Amygdala (tissue), 56 donors: ENCODE measurements at places on chromosomes 1 and 21.

GRCh38 chr1:19166066-19166465, 44.0 kb downstream of the UBR4 start:
- DNase-seq, result no peak

GRCh38 chr21:25890001-25890400, 155.2 kb downstream of the GABPA start:
- no peak for DNase-seq

GRCh38 chr1:76153841-76154205, 79.3 kb downstream of the ST6GALNAC3 start:
- no peak for DNase-seq

- no peak for DNase-seq
Measured at GRCh38 chr1:112956544-112957132, 642 bp upstream of the SLC16A1 start.

- no peak for DNase-seq
Measured at GRCh38 chr1:55323760-55324159, 108.6 kb upstream of the USP24 start.

- no peak for DNase-seq
Measured at GRCh38 chr1:178969226-178969987, 56.3 kb upstream of the FAM20B start.

DNA sequence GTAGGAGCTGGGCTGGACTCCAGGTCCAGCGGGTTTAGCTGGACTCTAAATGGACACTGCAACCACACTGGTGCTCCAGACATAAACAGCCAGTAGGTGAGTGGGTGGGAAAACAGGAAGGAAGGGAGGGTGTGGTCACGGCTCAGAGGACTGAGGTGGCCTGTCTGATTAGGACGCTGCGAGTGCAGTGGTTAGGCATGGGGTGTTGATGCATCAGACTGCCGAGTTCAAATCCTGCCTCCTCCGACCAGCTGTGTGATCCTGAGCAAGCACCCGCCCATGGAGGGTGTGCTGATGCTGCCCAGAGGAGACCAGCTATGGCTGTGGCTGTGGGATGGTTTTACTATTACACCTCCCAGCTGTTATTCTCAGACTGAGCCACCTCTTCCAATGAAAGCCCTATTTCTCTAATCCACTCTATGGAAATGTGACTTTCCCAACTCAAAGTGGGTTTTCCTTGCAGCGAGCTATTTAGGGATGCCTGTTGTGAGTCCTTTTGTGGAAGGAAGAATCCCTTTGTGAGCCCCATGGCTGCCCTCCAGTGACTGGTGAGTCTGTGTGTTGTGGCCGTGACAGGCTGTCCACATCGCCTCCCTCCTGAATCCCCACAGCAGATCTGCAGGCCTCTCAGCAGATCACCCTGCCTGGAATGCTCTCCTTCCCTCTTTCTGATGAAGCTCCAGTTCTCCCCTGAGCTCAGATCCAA, 56.6 kb upstream of the EDN2 start:
- DNase-seq, result no peak

DNA sequence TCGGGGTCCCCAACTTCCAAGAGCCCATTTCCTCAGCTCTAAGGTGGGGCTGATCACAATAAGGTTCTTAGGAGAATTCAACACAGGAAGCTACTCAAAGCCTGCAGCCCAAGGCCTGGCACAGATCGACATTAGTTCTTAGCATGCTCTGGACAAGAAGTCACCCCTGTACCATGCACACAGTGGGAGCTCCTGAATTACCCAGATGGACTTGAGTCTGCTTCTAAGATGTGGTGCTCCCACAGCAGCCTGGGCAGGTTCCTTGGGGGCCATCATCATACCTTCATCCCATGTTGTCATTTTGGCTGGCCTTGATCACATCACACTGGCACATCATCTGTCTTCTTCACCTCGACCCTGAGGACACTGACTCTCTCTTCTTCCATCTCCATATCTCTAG, 153.3 kb upstream of the VAMP3 start:
- no peak for DNase-seq

DNA sequence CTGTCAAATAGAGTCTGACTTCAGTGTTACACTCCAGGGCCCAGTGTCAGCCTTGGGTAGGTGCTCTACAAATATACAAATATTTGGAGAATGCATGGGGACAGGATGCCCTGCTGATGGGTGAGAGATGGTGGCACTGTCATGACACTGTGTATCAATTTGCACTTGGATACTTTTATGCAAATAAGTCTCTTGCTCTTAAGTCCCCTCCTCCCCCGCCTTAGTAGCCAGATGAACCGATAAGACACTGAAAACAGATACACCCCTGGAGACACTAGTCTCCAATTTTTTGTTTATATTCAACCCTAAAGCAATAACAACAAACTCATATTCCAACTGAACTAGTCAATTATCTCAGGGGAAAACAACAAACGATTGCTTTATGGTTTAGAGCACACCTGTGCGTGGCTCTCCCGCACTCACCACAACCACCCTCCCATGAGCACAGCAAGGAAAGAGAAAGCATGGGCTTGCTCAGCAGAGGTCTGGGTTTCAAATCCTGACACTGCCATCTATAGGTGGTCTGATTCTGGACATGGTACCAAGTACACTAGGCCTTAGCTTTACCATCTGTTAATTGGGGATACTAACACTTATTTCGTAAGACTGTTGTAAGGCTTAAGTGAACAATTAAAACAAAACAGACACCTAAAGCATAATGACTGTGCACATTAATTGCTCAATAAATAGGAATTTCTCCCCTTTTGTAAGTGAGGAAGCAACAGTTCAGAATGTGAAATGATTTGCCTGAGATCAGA, 50.3 kb downstream of the HIVEP3 start:
- no peak for DNase-seq

GRCh38 chr1:107865627-107866026, 99.4 kb downstream of the VAV3 start:
- no peak for DNase-seq
